Activated naive CD4-positive, alpha-beta T cell (primary cell): ENCODE measurements at places on chromosomes 3 and 15.

- no peak for DNase-seq
These were observed 138.8 kb downstream of the BBX start for GRCh38 chr3:107661447-107662123.

DNA sequence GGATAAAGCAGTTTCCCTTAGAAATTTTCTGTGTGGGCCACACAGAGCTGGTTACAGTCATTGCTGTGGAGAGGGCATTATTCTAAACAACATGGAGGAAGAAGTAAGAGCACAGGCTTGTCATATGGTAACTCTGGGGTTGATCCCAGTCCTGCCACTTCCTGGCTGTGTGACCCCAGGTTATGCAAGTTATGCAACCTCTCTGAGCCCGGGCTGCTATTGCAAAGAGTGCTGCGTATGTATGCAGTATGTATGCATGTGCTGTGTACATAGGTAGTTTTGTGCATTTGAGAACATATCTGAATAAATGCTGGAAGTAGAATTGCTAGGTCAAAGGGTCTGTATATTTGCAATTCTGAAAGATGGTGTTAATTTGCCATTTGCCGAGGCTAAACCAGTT, 9.2 kb downstream of the SPSB4 start:
- DNase-seq = no peak

DNA sequence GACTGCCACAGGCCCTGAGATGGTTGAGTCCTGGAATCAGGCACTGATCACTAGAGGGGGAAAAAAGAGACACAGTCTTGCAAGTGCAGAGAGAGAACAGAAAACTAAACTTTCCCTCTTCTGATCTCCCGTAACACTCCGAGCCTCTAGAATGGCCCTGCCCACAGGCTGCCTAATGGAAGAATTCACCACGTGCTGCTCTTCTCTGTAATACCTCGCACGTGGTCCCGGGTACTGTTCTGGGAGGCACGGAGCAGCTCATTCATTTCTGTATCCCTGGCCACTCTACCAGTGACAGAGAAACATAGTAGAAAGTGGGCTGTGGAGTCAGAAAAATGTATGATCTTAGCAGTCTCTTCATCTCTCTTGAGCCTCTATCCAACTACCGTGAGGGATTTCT, 30.4 kb downstream of the VGLL4 start:
- DNase-seq = no peak

DNA sequence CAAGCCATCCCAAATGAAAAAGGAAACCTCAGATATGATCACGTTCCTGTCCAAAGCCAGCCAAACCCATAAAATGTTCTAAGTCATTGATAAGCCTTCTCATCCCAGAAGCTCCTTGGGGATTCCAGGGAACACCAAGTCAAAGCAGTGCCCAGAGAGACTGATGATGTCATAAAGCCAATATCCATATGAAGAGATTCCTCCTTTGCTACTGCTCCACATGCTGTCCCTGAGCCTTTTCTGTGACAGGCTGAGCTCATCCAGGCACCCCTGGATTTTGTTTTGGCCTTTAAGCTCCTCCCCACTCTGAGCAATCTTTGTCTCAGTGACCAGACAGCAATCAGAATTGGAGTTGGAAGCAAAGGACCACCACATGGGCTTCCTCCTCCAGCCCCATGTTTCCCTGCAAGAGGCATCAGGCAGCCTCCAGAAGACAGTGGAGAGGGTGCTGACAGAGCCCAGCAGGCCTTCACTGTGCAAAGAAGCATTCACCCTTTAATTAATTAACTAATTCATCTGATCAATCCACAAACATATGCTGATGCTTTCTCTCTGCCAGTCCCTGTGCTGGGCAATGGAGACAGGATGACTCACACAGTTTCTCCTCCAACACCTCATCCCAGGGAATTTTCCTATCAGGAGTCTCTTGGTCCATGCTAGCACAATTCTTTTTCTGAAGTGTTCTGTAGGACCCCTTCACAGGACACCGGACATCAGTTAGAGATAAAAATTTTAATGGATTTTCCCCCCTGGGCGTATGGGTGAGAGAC, 25.0 kb downstream of the MEX3B start:
- DNase-seq = no peak

GRCh38 chr15:76071806-76072205, 12.0 kb downstream of the TMEM266 start:
- DNase-seq = no peak

GRCh38 chr3:170961616-170962400, 53.4 kb upstream of the EIF5A2 start:
- no peak for DNase-seq

DNA sequence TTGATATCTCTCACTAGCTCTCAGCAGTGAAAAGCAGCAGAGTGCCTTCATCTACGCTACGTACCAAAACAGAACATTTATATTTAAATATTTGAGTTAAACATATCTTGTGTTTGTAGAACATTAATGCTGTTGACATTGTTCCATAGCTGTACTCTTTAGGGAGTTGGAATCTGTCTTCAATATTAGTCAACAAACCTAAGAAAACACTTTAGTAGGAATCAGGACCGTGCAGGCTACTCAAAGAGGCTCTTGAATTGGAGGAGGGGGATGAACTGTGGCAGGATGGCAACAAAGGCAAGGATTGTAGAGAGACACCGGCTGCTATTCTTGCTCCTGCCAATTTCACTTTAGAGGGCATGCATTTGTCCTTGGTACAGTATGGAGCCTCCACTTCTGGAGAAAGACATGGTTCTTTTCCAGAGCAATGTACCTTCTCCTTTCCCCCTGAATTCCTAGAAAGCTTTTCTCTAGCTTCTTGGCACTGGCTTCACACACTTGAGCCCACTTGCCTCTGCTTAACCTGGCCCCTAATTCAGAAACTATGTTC, 265.9 kb downstream of the CD47 start:
- DNase-seq = no peak
